ENCODE measurements at places on chromosomes 5 and 9. TPM values are rescaled to one million over a fixed set of nuclear protein-coding genes. Genes with fewer than 3 reads are reported as not detected.

- no peak for DNase-seq
Measured at GRCh38 chr5:43941806-43942205, 338.8 kb downstream of the NNT start.

- DNase-seq = peak; percentile 55
Measured at GRCh38 chr5:143693651-143694252, 118.2 kb upstream of the HMHB1 start.

- DNase-seq = no peak
Measured at GRCh38 chr5:33072726-33073125, 361.6 kb downstream of the NPR3 start.

GRCh38 chr5:147436596-147436995, 73.3 kb downstream of the DPYSL3 start:
- DNase-seq = no peak

GRCh38 chr5:72510610-72511181, 3.5 kb upstream of the ZNF366 start:
- DNase-seq = no peak

GRCh38 chr5:13704396-13704795, 240.1 kb downstream of the DNAH5 start:
- no peak for DNase-seq

Gene FGF10
- not detected for total RNA-seq

Gene CARD9
- 0.50 TPM for total RNA-seq

Gene ARID3C
- total RNA-seq = not detected

DNA sequence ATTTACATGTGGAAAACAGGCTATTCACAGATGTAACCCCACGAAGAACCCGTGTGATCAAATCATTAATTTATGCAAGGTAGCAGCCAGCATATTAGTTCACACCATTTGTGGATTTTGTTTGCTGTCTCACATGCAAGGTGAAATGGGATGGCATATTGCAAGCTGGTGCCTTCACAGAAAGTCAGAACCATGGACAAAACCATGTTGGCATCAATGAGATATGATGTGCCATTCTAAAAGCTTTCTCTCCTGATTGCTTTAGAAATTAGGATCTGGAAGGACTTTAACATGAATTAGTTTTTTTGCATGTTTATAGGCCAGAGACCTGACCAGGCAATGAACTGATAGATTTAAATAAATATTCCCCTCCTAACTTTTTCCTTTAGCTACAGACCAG, 129.3 kb downstream of the SEMA6A start:
- DNase-seq = no peak

- no peak for DNase-seq
Measured at GRCh38 chr5:133261993-133262392, 210.2 kb downstream of the HSPA4 start.

DNA sequence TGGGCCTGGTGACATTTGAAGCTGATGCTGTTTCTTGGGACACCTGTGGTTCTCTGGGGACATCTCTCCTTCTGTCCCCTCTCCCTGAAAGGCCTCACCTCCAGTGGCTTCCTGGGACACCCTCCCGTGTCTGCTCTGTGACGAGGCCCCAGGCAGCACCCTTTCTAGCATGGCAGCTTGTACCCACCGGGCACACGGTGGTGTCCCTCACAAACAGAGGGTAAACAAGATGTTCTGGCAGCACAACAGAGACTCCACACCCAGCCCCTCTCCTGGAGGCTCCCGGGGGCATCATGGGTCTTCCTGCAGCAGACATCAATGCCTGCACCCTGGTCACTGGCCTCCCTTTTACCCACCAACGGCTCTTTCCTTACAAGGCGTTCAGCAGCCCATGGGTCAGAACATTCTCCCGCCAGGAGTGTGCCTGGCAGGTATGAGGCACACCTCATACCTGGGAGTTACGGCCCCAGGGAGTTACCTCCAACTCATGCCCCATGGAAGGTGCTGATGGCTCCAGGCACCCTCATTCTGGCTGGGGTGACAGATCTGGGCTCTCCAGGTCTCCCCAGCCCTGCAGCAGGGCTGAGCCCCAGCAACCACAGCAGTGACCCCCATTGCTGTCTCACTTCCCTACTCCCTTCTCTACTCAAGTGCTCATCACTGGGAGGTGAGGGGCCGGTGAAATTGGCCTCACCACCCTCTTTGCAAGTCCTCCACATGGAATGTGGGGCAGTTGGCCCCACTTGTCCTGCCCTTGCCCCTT, 51.1 kb downstream of the BARX1 start:
- no peak for DNase-seq

GRCh38 chr5:170503990-170504596, at the start of gene KCNIP1:
Gene KCNIP1, plus strand, starts transcription at chr5:170504020.
- DNase-seq = no peak

DNA sequence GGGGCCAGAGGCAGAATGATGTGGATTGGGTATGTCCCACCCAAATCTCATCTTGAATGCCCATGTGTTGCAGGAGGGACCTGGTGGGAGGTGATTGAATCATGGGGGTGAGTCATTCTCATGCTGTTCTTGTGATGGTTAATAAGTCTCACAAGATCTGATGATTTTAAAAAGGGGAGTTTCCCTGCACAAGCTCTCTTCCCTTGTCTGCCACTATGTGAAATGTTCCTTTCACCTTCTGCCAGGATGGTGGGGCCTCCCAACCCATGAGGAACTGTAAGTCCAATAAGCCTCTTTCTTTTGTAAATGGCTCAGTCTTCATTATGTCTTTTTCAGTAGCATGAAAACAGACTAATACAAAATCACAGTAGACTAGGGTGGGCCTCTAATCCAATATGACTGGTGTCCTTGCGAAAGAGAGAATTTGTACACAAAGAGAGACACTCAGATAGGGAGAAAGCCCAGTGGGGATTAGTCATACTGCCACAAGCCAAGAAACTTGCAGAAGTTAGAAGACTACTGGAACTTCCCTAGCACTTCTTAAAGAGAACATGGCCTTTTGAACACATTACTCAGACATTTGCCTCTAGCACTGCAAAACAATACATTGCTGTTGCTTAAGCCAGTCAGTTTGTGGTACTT, 68.4 kb downstream of the ANXA1 start:
- no peak for DNase-seq

GRCh38 chr9:33429256-33429985, 18.0 kb downstream of the AQP3 start:
- DNase-seq = no peak

Gene OBP2B
- total RNA-seq = not detected

- DNase-seq = no peak
Measured at GRCh38 chr9:11141357-11141756, 528.6 kb upstream of the PTPRD start.

GRCh38 chr9:127444921-127445850, 6.0 kb downstream of the RPL12 start:
- no peak for DNase-seq

- no peak for DNase-seq
Measured at GRCh38 chr9:82930116-82930515, 132.8 kb downstream of the RASEF start.

Gene SPINK1
- total RNA-seq = not detected
